Frontal cortex (tissue), 4 donors: ENCODE measurements at places on chromosomes 2 and 18. TPM values are rescaled to one million over a fixed set of nuclear protein-coding genes. Genes with fewer than 3 reads are reported as not detected.

MPP4 gene
- total RNA-seq: under 0.01 TPM

DNA sequence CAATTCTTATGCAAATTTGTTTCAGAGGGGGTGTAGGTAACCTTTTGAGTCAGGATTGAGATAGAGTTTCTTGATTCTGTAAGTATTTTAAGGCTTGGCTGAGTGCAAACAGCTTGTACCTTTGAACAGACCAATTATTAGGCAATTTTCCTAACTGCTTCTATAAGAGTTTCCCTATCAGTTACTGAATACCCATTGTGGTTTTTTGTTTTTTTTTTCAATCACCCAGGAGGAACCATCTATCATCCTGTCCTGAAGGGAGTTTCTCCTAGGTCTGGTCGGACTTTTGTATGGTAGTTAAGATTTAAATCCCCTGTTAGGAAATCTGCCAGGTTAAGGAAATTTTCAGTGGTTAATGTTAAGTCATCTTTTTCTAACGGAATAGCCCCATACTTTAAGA is 319.4 kb upstream of the SLC39A10 start:
- no peak for DNase-seq

UNC80 gene
- 9.4 TPM for total RNA-seq

SLC9A4 gene
- under 0.01 TPM for total RNA-seq

HOXD1 gene
- total RNA-seq: not detected

GRCh38 chr2:99818842-99819241 is 323.5 kb downstream of the AFF3 start:
- DNase-seq: no peak

RTP5 gene
- total RNA-seq: 2.4 TPM

DNA sequence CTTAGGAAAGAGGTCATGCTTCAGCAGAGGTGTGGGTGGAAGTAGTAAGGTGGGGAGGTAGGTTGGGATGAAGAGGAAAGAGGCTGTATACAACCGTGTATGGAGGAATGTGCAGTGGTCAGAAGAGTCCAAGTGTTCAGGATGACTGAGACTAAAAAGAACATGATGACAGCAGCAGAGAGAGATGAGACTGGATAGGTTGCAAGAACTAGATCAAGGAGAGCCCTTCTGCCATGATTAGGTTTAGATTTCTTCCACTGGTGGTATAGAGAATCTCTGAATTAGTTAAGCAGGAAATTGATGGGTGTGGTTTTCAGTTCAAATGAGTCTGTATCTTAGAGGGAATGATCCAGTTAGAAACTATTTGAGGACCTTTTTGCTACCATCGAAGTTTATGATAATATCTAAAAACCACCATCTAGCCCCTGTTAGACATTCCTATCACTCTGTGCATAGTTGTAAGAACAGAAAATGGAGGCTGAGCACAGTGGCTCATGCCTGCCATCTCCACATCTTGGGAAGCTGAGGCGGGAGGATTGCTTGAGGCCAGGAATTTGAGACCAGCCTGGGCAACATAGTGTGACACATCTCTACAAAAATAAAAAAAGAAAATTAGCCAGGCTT is 221.0 kb downstream of the LTBP1 start:
- DNase-seq: no peak

SOX11 gene
- total RNA-seq: 345 TPM

FOXI3 gene
- 0.41 TPM for total RNA-seq

GRCh38 chr2:237660381-237660900 is 33.1 kb downstream of the LRRFIP1 start:
- no peak for DNase-seq

- DNase-seq: no peak
These were observed 348.3 kb downstream of the CYRIA start for GRCh38 chr2:16317211-16317830.

GRCh38 chr2:170255971-170256370 is 78.0 kb downstream of the MYO3B start:
- DNase-seq: no peak

DNA sequence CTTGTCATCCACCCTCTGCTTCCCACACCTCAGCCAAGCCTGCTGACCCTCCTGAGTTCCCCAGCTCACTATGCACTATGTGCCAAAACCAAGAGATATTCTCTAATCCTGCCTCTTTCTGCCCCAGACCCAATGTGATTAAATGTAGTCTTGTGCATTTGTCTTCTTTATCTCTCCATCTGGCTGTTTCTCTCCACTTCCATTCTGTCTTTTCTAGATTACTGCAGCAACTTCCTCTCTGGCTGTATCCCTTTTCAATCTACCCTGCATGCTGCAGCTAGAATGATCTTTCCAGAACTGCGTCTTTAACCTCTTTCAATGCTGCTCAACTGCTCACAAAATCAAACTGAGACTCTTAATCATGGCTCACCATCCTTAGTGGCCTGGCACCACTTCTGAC is 164.1 kb downstream of the GALNT14 start:
- no peak for DNase-seq

- DNase-seq: no peak
These were observed 536.7 kb downstream of the RIT2 start for GRCh38 chr18:42578792-42579191.

DNA sequence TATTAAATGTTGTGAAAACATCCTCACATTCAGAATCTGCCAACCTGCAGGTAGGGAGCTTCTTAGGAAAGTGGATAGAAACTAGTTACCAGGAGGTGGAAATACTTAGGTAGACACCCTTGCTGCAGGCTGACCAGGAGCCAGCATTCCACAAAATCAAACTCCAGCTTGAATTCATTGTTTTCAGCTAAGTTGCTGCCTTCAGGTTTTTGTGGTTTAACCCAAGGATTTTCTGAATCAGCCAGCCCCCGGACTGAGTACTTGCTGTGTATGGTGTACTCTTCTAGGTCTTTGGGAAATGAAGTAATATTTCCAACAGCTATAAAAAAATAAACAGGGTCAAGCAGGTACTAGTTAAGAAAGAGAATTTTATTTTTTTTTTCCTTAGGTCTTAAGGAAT is 192.1 kb upstream of the CHST9 start:
- DNase-seq: no peak

TNFRSF11A gene
- 0.82 TPM for total RNA-seq

PARD6G gene
- 9.4 TPM for total RNA-seq

- DNase-seq: no peak
These were observed 33.1 kb downstream of the ARL4C start for GRCh38 chr2:234463626-234464290.

DNA sequence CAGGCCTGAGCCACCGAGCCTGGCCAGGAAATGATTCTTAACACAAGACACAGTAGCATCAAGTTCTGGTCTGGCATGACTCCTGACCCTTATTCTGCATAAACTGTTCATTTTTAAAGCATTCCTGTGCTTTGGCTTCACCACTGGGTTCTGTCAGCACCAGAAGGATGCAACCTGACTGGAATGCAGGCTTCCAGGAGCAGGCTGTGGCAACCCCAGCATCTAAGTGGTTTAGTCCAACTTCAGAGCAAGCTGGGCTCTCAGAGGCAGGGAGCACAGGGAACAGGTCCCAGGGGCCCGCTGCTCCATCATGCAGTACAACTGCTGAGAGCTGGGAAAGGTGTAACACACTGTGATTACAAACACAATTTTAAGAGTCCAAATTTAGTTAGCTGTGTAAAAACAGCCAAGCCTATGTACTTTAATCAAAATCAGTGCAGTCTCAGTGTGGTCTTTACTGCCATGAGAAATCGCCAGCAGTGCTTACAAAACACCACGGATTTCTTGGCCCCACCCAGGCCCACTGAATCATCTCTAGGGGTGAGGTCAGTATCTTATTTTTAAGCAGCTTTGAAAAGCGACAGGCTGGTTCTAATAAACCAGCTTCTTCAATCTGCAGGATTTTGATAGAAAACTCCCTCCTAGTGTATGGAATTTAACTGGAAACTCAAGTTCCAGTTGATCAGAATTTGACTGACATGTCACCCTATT is 44.4 kb upstream of the TMEM182 start:
- no peak for DNase-seq

LRRTM1 gene
- total RNA-seq: 11.4 TPM

- no peak for DNase-seq
These were observed 81.4 kb downstream of the BCL11A start for GRCh38 chr2:60472041-60472440.

- no peak for DNase-seq
These were observed 254.4 kb downstream of the ZNF521 start for GRCh38 chr18:25097569-25098056.

- DNase-seq: no peak
These were observed 35.4 kb downstream of the MBP start for GRCh38 chr18:77096936-77097886.

PUM2 gene
- total RNA-seq: 118 TPM

GRCh38 chr2:176178757-176179295 is 9.6 kb upstream of the HOXD1 start:
- no peak for DNase-seq

- DNase-seq: no peak
These were observed 139.8 kb upstream of the UBE2E3 start for GRCh38 chr2:180840641-180841040.

- no peak for DNase-seq
These were observed 408.0 kb upstream of the RGPD4 start for GRCh38 chr2:107418708-107419107.

- no peak for DNase-seq
These were observed 44.3 kb upstream of the MRPL33 start for GRCh38 chr2:27727257-27727656.

SGPP2 gene
- 0.82 TPM for total RNA-seq

GRCh38 chr2:29763371-29763770 is 158.0 kb downstream of the ALK start:
- no peak for DNase-seq

DNA sequence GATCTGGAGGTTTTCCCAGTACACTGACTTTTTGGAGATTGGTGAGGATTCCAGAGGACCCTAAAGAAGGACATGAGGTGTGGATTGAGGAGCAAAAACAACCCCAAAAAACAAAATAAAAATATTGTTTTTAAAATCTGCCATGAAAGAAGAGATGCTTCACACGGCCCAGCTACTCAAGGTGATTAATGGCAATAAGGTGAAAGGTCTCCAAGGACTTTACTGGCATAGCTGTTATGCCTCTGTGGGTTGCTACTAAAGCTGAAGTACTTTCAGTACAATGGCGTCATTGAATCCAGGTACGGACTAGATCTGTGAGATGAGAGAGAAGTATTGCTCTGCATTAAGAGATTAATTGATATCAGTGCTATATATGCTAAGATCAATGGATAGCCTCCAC is 606.4 kb downstream of the TDRD15 start:
- no peak for DNase-seq

DNA sequence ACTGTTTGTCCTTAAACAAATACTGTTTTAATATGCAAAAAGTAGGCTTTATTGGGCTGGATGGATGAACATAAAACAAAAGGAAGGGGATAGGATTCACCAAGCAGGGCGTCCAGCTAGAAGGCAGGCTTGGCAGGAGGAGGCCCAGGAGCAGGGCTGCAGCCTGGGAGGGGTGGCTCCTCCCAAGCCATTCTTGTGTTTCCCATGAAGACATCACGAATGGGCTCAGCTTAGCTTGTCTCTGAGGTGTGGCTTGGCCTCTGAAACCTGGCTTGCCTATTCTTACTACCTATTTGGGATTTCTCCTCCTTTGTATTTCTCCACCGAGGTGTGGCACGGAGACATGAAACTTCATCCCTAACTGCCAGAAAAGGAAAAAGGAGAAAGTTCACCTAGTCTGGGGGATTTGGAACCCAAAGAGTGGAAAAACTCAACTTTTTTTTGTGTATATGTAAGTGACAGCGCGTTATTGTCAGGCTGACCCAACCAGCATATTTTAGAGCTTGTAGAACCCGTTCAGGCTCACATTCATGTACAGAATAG is 481.9 kb upstream of the SPRED2 start:
- no peak for DNase-seq

GRCh38 chr2:192025637-192026036 is 169.1 kb downstream of the TMEFF2 start:
- no peak for DNase-seq

DNA sequence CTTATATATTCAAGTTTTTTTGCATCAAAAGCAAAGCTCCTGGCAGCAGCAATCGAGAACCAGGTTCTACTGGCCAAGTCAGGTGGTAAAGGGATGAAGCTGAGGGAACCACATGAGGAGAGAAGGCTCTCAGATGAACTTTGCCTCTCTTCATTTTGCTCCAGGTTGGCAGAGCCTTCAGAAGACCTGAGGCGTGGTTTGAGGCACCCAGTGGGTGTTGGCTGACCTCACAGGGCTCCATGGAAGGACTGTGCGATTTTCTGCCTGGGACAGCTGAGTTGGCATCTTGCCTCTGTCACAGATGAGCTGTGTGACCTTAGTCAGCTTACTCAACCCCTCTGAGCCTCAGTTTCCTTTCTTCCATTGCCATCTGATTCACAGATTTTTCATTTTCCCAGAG is 89.0 kb downstream of the INSIG2 start:
- DNase-seq: no peak

- no peak for DNase-seq
These were observed 47.1 kb downstream of the CDCA7 start for GRCh38 chr2:173401716-173402326.

ATP6V1B1 gene
- not detected for total RNA-seq

DNA sequence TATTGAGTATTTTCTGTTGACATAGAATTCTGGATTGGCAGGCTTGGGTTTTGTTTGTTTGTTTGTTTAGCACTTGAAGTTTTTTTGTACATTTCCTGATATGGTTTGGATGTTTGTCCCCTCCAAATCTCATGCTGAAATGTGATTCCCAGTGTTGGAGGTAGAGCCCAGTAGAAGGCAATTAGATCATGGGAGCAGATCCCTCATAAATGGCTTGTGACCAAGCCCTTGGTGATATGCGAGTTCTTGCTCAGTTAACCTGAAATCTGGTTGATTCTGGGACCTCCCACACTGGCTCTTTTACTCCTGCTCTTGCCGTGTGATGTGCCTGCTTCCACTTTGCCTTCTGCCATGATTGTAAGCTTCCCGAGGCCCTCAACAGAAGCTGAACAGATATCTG is 98.0 kb downstream of the PTPN4 start:
- DNase-seq: no peak

DNA sequence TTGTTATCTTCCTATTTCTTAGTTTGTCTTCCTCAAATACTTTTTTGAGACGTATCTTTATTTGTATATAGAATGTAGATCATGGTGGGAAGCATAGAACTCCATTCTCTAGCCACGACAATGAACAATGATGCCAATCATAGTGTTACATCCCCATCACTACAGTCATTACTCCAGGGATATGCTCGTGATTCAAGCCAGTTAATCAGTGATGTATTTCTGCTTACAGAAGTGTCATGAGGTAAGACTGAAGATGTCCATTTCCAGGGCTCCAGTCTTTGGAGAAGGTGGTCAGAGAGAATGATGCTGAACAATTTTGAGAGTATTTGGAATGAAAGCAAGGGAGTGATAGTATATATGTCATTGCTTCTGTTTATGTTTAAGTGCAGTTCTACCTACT is 777.2 kb upstream of the TMEFF2 start:
- DNase-seq: no peak

CHRNG gene
- not detected for total RNA-seq

GRCh38 chr2:30110773-30111172 is 36.0 kb upstream of the YPEL5 start:
- DNase-seq: no peak

RGPD6 gene
- 125 TPM for total RNA-seq

- DNase-seq: no peak
These were observed 125.9 kb downstream of the GPD2 start for GRCh38 chr2:156562124-156562523.

GRCh38 chr2:224016963-224017362 is 22.1 kb downstream of the SERPINE2 start:
- no peak for DNase-seq

AQP12B gene
- total RNA-seq: not detected
